Activated CD4-positive, alpha-beta T cell treated with anti-CD3 and anti-CD28 coated beads for 36 hours (primary cell): ENCODE measurements at places on chromosomes 2 and 18. TPM values are rescaled to one million over a fixed set of nuclear protein-coding genes. Genes with fewer than 3 reads are reported as not detected.

- DNase-seq: no peak
Observed at GRCh38 chr2:128793404-128793803, 474.7 kb upstream of the HS6ST1 start.

GRCh38 chr2:19807866-19808265 lies 93.9 kb downstream of the TTC32 start:
- DNase-seq: no peak

GRCh38 chr2:234309431-234309830 lies 187.4 kb downstream of the ARL4C start:
- peak; percentile 62 for DNase-seq

The INHBB gene
- total RNA-seq: not detected

The TMEM87B gene
- total RNA-seq: 14.5 TPM
